Neural crest cell (in vitro differentiated cells): ENCODE measurements at places on chromosomes 6 and 20.

DNA sequence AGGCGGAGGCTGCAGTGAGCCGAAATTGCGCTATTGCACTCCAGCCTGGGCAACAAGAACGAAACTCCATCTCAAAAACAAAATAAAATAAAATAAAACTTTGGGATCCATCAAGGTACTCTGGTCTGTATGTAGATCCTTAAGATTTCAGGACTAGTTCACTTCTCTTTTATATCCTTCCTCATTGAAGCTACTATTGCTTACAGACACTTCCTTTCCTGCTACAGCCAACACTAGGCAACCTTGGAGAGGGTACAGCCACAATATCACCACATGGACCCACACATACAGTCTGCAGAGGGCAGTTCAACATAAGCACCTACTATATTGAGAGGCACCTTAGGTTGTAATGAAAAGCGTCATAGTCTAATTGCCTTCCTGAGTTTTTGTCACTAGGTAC, 113.3 kb downstream of the ATXN1 start:
- DNase-seq, result no peak

- DNase-seq, result no peak
Observed at GRCh38 chr20:19885594-19885938, 127.5 kb downstream of the RIN2 start.

DNA sequence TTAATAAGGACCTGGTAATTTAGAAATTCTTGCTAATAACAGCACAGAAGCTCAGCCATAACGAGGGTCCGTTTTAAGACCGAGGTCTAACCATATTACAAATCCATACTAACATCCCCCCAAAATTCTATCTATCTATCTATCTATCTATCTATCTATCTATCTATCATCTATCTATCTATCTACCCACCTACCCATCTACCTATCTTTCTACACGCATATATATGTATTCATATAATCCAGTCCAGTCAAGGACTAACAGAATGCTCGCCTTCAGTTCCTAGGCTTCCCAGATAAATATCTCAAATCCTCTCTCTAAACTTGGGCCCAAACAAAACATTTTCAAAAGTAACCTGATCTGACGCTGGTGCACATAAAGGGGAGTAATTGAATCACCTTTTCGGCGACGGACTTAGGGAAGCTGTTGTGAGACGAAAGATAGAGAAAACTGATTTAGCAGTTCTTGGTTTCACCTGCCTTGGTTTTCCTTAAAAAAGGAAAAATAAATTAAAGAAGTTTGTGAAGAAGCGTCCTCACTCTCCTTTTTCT, 14.5 kb downstream of the HMGN4 start:
- DNase-seq, result no peak

DNA sequence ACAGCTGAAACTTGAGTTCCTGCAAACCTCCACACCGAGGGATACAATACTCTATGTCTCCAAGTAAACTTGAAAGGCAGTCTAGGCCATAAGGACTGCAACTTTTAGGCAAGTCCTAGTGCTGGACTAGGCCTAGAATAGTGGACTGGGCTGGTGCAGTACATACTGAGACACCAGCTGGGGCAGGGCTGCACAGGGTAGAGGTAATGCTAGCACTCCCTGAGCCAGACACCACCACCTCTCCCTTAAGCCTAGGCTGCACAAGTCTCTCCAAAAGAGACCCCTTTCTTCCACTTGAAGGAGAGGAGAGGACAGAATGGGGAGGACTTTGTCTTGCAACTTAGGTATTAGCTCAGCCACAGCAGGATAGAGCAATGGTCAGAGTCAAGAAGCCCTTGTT, 65.7 kb upstream of the PTPRK start:
- no peak for DNase-seq

- no peak for DNase-seq
Observed at GRCh38 chr6:37103169-37104039, 66.5 kb upstream of the PIM1 start.

DNA sequence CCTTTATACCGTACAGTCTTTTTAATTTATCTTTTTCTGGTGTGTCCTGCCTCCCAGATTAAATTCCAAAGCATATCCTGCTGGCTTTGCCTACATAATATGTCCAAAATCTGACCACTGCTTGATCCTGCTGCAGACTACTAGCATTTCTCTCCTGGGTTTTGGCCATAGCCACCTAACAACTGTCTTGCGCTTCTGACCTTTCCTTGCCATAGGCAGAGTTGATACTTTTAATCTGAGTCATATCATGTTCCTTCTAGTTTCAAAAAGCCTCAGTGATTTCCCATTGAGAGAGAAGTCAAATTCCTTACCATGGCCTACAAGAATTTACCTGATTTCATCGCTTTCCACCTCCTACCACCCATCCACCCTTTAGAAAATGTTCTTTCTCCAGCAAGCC, 104.8 kb downstream of the BCKDHB start:
- no peak for DNase-seq

- no peak for DNase-seq
Observed at GRCh38 chr6:164455835-164456234, 853.6 kb downstream of the C6orf118 start.

- no peak for DNase-seq
Observed at GRCh38 chr6:34608321-34609091, 52.4 kb upstream of the SPDEF start.

DNA sequence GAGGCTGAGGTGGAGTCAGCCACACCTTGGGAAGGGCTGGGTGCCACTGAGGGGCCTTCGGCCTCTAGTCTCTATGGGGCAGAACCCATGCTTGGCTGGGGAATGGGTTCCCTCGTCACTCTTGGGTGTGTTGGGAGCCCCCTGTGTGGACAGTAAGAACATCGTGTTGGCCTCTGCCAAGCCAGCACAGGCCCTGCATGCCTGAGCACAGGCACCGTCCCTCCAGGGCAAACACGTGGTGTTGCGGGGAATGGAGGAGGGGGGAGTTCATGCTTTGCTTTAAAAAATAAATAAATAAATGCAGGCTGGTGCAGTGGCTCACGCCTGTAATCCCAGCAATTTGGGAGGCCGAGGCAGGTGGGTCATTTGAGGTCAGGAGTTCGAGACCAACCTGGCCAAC, 63.0 kb downstream of the EZR start:
- no peak for DNase-seq

DNA sequence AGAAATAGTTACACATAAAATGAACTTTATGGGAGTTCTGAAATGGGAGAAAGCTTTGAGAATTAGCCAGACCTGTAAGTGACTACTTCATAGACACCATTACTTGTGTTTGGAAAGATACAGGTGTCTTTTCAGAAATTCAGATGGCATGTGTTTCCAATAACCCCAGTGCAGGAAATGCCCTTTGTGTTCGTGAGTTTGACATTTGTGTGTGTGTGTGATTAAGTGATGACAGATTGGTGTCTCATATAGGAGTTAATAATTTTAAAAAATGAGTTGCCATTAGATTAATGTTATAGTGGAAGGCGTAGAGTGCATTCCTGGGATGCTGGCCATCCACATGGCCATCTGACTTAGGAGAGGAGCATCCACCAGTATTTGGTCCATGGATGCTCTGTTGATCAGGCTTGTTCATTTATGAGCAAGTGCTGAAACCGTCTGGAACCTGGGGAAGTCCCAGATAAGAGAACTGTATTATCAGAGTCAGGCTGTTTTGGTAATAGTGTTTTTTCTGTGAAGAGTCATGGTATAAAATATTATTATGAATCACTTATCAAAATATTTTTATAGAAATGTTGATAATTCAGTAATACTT, 3.1 kb downstream of the STK4 start:
- DNase-seq, result no peak

DNA sequence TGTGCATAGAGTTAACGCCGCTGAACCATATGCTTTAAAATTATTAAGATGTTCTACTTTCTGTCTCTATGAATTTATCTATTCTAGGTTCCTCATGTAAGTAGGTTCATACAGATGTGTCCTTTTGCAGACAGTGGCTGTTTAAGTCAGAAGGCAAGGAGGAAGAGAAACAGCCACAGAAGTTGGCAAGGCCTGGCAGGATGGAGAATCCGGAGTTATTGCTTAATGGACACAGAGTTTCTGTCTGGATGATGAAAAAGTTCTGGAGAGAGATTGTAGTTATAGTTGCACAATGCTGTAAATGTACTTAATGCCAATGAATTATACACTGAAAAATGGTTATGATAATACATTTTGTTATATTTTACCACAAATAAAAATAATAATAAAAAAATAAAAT, 283.6 kb upstream of the CNR1 start:
- DNase-seq, result no peak

DNA sequence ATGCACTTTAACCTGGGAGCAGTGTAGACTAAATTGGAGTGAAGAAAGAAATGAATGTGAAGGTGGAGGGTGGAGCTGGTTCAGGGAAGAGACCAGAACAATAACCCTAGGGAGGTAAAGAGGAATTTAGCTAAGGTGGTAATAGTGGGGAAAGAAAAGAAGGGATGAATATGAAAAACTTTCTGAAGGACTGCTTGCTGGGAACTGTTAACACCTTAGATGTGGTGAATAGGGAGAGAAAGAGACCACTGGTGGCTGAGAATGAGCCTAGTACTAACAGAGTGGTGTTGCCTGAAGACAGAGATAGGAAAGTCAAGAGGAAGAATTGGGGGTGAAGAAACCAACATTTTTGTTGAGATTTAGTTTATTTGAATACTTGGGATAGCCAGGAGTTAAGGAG, 78.4 kb upstream of the HS3ST5 start:
- no peak for DNase-seq

DNA sequence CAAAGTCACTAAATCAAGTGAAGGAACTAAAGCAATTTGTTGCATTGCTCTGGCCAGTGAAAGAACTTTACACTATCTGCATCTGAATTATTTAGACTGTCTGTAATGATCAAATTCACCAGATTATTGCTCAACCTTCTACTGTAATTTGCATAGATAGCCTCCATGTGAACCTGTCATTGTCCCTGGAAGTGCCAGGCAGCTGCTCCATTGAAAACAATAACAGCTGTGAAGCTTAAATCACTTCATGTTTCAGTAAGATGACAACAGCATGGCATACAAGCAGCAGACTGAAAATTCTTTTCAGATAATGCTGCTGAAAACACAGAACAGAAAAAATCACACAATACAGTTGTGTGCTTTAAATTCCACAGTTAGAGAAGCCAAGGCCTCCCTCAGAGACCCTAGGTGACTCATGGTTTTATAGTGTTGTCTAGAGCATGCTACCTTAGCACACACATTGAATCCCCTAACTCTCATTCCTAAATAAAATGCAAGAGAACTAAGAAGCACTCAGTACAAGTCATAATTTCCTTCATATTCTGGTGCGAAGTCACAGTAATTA, 248.9 kb downstream of the TPBG start:
- no peak for DNase-seq

DNA sequence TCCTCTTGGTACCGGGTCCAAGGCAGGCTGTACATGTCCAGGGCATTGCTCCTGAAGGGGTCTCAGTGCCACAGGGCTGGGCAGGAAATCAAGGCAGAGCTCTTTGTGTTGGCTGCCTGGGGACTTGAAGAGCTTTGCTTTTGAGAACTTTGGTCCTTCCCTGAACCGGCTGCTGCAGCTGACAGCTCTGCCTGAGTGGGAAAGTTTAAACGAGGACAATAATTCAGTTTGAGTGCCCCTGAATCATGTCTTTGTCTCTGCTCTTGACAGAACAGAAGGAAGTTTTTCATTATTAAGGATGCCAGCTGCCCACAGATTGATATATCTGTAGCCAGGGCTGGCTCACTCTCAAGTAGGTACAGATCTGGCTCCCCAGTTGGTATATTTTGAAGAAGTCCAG, 56.1 kb downstream of the ANKRD6 start:
- no peak for DNase-seq

- no peak for DNase-seq
Observed at GRCh38 chr6:43895656-43896328, 125.8 kb downstream of the VEGFA start.

DNA sequence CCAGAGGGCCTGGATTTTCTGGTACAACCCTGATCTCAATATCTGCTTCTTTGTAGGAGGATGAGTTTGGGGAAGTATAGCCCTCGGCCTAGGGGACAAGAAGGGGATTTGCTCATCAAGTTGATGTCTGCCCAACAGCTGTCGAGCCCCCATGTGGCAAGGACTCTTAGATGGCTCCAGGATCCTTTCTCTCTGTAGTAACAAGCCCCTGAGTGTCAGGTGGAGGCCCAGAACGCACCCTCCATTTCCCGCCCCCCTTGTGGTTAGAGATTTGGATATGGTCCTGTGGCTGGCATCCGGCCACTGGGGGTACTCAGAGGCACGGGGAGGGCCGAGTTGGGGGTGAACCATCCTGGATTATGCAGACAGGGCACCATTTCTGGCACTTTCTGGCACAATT, 50.1 kb downstream of the CTCFL start:
- no peak for DNase-seq

GRCh38 chr20:52103913-52104545, 87.5 kb downstream of the ZFP64 start:
- no peak for DNase-seq

DNA sequence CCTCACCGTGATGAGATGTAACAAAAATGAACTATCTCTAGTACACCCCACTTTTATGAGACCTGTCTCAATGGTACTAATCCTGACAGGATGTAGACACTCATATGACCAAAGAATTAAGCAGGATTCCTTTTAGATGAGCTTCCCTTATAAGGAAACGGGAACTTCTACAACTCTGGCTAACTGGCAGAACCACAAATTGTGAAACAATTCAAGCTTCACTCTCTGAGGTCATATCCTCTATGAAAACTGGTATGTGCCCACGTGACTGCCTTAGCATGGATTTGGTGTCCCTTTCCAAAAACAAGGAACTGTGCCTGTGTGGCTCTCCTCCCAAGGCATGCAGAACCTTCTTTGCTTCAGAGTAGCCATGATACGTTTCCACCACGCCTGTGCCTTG, 14.1 kb upstream of the CPNE5 start:
- DNase-seq, result no peak

DNA sequence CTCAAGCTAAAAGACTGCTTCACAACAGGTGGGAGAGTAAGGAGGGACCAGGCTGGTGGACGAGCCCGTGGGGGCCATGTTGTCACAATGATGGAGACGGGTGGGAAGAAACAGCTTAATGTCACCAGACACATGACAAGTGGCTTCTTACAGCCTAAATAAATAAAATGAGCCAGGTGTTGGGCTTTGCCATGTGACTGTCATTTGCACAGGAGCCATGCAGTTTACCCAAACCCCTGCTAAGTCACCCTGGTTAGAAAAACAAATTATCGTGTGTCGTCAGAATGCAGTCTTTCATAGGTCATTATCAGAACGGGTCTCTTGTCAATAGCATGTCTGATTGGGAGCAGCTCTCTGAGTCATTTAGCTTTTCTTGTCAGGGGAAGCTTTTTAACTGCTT, 18.5 kb downstream of the BTBD3 start:
- DNase-seq, result no peak

GRCh38 chr6:89527634-89528033, 94.7 kb downstream of the ANKRD6 start:
- no peak for DNase-seq
